Neuronal stem cell (in vitro differentiated cells): ENCODE measurements at places on chromosomes 7 and 10.

- no peak overlapping the region for H3K4me3 ChIP-seq
- DNase-seq = no peak
- no peaks in the 10 kb centered on the region for H3K4me1 ChIP-seq
- H3K27ac ChIP-seq = no peak overlapping the region
These were observed 51.3 kb downstream of the TSPAN12 start for GRCh38 chr7:120806669-120807068.

DNA sequence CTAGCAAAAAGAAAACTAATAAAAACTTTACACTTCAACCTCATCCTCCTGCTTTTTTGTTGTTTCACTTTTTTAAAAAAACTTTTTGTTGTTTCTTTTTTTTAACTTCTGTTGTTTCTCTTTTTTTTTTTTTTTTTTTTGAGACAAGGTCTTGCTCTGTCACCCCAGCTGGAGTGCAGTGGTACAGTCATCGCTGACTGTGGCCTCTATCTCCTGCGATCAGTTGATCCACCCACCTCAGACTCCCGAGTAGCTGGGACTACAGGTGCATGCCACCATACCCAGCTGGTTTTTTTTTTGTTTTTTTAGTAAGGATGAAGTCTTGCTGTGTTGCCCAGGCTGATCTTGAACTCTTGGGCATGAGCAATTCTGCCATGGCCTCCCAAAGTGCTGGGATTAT, 58.0 kb upstream of the HELLS start:
- no peaks in the 10 kb centered on the region for H3K36me3 ChIP-seq
- H3K4me1 ChIP-seq = no peaks in the 10 kb centered on the region
- DNase-seq = no peak

GRCh38 chr10:103080891-103081581, 112.0 kb downstream of the NT5C2 start:
- H3K36me3 ChIP-seq = peaks cover 17% of the 10 kb centered on the region
- H3K27me3 ChIP-seq = no peaks in the 10 kb centered on the region
- H3K27ac ChIP-seq = no peak overlapping the region
- H3K4me1 ChIP-seq = no peaks in the 10 kb centered on the region
- H3K4me3 ChIP-seq = no peak overlapping the region
- no peak for DNase-seq

GRCh38 chr7:66007232-66007631, 25.2 kb upstream of the GUSB start:
- DNase-seq = no peak
- no peak overlapping the region for H3K4me3 ChIP-seq
- H3K27me3 ChIP-seq = no peaks in the 10 kb centered on the region
- H3K27ac ChIP-seq = no peak overlapping the region
- H3K36me3 ChIP-seq = no peaks in the 10 kb centered on the region

DNA sequence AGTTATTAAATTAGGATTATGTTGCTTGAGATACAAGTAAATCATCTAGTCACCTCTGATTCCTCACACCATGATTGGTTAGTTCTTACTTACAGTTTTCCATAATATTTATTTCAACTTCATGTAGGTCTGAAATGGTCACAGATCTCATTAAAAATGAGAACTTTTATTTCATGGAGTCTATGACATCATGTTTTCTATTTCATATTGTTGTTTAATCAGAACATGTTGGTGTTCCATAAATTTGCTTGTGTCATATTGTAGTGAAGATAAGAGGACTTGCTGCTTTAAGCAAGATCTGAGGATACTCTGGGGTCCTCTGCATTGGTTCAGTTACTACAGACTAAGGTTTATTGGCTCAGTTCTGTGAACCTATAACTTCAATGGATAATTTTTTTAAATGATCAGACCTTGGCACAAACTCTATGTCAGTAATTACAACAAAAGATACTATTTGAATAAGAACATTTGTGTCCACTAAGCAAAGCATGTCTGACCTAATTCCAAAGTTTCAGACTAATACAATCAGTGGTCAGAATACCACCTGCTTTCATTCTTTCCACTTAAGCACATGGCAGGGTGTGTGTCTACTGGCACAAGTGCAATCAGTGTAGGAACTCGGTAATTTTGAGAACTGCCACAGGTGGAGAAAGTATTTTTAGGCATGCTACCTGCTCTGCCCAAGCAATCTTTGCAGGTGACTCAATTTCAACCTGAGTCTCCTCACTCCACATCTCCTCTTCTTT, 68.5 kb downstream of the CCDC71L start:
- no peaks in the 10 kb centered on the region for H3K36me3 ChIP-seq
- H3K27me3 ChIP-seq = no peaks in the 10 kb centered on the region
- H3K27ac ChIP-seq = no peak overlapping the region
- H3K4me3 ChIP-seq = no peak overlapping the region
- DNase-seq = no peak

- H3K4me3 ChIP-seq = no peak overlapping the region
- H3K27me3 ChIP-seq = no peaks in the 10 kb centered on the region
- peaks cover 2% of the 10 kb centered on the region for H3K36me3 ChIP-seq
- no peak overlapping the region for H3K27ac ChIP-seq
- H3K4me1 ChIP-seq = peaks cover 19% of the 10 kb centered on the region
These were observed 62.7 kb upstream of the STRIP2 start for GRCh38 chr7:129371487-129371886.

DNA sequence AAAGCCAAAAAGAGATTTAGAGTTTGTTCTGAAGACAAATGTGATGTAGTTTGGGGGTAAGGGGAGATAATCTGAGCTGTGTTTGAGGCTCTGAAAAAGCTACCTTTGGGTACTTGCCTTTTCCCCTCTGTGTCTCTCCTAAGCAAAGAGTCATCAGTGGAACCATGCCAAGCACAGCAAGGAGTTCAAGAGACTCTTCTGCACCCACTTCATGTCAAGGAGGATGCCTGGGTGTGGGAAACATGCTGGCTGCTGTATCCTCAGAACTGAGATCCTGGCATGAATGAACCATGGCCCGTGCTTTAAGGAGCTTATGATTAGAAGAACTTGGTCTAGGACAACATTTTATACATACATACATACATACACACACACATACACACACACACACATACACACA, 142.9 kb downstream of the NOC3L start:
- H3K27me3 ChIP-seq = no peaks in the 10 kb centered on the region
- H3K4me1 ChIP-seq = peaks cover 2% of the 10 kb centered on the region
- H3K27ac ChIP-seq = no peak overlapping the region
- no peaks in the 10 kb centered on the region for H3K36me3 ChIP-seq
- DNase-seq = no peak
- no peak overlapping the region for H3K4me3 ChIP-seq

DNA sequence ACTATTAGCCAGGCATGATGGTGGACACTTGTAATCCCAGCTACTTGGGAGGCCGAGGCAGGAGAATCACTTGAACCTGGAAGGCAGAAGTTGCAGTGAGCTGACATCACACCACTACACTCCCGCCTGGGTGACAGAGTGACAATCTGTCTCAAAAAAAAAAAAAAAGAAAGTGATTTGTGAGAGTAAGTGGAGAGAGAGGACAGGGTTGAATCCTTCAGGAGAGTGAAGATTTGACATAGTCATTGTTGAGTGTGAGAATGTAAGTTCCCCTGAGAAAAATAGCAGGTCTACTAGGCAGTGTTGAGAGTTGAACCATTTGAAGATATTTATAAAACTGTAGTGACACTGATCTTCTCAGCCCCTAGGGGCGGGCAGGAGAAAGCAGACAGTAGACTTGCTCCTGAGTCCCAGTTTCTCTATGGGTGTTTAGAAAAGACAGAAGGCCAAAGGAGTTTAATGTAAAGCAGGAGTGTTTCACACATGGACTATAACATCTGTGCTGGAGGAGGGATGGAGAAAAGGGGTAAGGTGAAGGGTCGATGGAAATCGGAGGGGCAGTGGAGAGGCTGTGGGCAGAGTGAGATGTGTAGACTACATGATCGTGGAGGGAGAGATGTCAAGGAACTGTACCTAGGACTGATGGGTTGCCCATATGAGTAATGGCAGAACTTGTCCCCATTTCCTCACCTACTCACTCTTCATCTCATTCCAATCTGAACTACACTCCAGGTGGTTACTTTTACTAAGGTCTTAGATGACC, 13.7 kb upstream of the LAMB4 start:
- H3K4me1 ChIP-seq = peaks cover 2% of the 10 kb centered on the region
- no peaks in the 10 kb centered on the region for H3K27me3 ChIP-seq
- no peak overlapping the region for H3K4me3 ChIP-seq
- no peak for DNase-seq
- H3K27ac ChIP-seq = no peak overlapping the region

GRCh38 chr7:83455612-83456011, 193.3 kb downstream of the SEMA3E start:
- no peaks in the 10 kb centered on the region for H3K4me1 ChIP-seq
- no peak overlapping the region for H3K4me3 ChIP-seq
- no peaks in the 10 kb centered on the region for H3K36me3 ChIP-seq
- H3K27ac ChIP-seq = no peak overlapping the region
- no peak for DNase-seq
